ENCODE measurements at places on chromosomes 11 and 22.

- H3K27ac ChIP-seq: no peak overlapping the region
- H3K36me3 ChIP-seq: no peaks in the 10 kb centered on the region
- H3K4me1 ChIP-seq: no peaks in the 10 kb centered on the region
- H3K4me3 ChIP-seq: no peak overlapping the region
Observed at GRCh38 chr11:93623179-93623578, 38.3 kb upstream of the CEP295 start.

- no peaks in the 10 kb centered on the region for H3K4me1 ChIP-seq
- no peak overlapping the region for H3K4me3 ChIP-seq
- DNase-seq: no peak
- no peaks in the 10 kb centered on the region for H3K27me3 ChIP-seq
- no peaks in the 10 kb centered on the region for H3K36me3 ChIP-seq
Observed at GRCh38 chr11:14144934-14145333, 182.4 kb downstream of the SPON1 start.

- no peaks in the 10 kb centered on the region for H3K27me3 ChIP-seq
Observed at GRCh38 chr11:36383195-36383594, 87.1 kb downstream of the PRR5L start.

DNA sequence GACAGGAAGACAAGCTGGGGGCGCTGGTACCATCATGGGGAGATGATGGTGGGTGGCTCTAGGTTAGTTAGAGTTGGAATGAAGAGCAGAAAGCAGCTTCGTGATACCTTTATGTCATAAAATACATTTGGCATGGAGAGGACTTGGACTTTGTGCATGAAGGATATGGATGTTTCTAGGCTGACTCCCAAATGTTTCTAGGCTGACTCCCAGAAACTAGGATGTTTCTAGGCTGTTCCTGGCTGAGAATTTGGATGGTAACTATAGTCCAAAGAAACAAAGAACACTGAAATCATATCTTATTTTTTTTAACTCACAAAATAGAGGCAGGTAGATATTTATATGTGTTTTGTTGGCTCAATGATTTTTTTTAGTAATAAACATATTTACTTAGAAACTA, 89.4 kb upstream of the VPREB1 start:
- no peaks in the 10 kb centered on the region for H3K36me3 ChIP-seq
- no peak overlapping the region for H3K4me3 ChIP-seq
- H3K27ac ChIP-seq: no peak overlapping the region

GRCh38 chr11:76279646-76280045, 73.3 kb upstream of the WNT11 start:
- H3K27me3 ChIP-seq: no peaks in the 10 kb centered on the region
- no peak for DNase-seq
- H3K36me3 ChIP-seq: no peaks in the 10 kb centered on the region
- H3K4me1 ChIP-seq: no peaks in the 10 kb centered on the region
- H3K27ac ChIP-seq: no peak overlapping the region
- no peak overlapping the region for H3K4me3 ChIP-seq

DNA sequence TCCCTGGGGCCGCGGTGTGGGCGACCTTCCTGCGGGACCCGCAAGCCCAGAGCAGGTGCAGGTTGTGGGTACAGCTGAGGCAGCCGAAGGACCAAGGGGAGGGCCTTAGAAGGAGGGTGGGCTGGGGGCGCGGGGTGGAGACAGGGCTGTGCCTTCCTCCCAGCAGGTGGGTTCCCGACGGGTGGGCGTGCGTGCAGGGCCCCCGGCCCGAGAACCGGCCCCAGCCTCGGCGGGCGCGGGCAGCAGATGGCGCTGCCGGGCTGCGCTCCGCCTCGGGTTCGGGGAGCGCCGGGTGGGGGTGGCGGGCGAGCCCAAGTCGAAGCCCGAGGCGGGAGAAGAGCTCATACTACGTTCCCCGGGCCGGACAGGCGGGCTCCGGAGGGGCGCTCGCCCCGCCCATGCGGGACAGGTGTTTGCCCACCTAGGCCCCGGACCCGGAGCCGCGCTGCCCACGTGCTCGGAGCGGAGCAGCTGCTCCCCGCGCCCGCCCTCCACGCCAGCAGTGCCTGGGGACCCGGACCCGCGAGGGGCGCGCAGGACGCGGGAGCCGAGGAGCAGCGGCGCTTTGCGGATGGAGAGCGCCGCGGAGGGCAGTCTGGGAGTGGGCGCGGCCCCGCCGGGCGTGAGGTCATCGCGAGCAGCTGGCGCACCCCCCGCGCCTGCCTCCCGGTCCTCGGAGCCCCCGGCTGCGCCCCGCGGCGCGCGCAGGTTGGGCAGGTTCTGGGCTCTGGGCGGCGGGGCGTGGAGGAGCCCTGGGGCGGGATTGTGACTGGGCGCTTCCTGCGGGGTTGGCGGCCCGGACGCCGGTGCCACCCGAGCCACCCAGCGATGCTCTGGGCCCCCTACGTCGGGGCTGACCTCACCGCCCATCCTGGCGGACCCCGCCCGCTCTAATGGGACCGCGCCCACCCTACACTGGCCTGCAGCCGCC, 25.3 kb downstream of the DUSP8 start:
- peak overlapping the region; percentile 80 for H3K27ac ChIP-seq

GRCh38 chr11:70153133-70153727, 49.9 kb upstream of the FADD start:
- no peak overlapping the region for H3K27ac ChIP-seq
- H3K27me3 ChIP-seq: peaks cover 4% of the 10 kb centered on the region
- no peaks in the 10 kb centered on the region for H3K4me1 ChIP-seq
- no peaks in the 10 kb centered on the region for H3K36me3 ChIP-seq
- H3K4me3 ChIP-seq: no peak overlapping the region

DNA sequence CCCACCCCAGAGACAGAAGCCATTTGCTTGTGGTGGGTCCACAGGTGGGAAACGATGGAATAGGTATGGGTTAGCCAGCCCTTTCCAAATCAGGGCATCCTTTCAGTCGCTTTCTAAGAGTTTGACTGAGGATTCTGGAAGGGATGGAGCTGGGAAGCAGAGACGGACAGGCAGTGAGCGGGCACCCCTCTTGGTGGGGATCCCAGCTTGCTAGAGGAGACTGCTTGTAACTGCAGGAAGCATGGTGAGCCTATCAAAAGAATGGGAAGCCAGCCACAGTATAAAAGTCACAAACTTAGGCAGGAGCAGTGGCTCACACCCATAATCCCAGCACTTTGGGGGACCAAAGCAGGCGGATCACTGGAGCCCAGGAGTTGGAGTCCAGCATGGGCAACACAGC, 6.1 kb upstream of the PDGFB start:
- H3K4me1 ChIP-seq: peaks cover 39% of the 10 kb centered on the region
- no peak for DNase-seq
- no peaks in the 10 kb centered on the region for H3K36me3 ChIP-seq
- H3K27me3 ChIP-seq: no peaks in the 10 kb centered on the region
- H3K4me3 ChIP-seq: no peak overlapping the region
- H3K27ac ChIP-seq: no peak overlapping the region

- no peaks in the 10 kb centered on the region for H3K36me3 ChIP-seq
- H3K27me3 ChIP-seq: no peaks in the 10 kb centered on the region
- peaks cover 5% of the 10 kb centered on the region for H3K4me1 ChIP-seq
- no peak for DNase-seq
- no peak overlapping the region for H3K27ac ChIP-seq
Observed at GRCh38 chr11:26837154-26837553, 115.3 kb upstream of the SLC5A12 start.

- no peaks in the 10 kb centered on the region for H3K36me3 ChIP-seq
- H3K4me1 ChIP-seq: peaks cover 7% of the 10 kb centered on the region
- no peak overlapping the region for H3K27ac ChIP-seq
- no peak for DNase-seq
Observed at GRCh38 chr11:73965076-73965763, 14.4 kb downstream of the DNAJB13 start.

- peaks cover 41% of the 10 kb centered on the region for H3K36me3 ChIP-seq
- peaks cover 53% of the 10 kb centered on the region for H3K4me1 ChIP-seq
- no peaks in the 10 kb centered on the region for H3K27me3 ChIP-seq
- peak overlapping the region; percentile 28 for H3K27ac ChIP-seq
Observed at GRCh38 chr11:6635082-6635932, 16.1 kb upstream of the TPP1 start.

GRCh38 chr11:75851203-75851602, 36.2 kb downstream of the UVRAG start:
- peak overlapping the region; percentile 42 for H3K27ac ChIP-seq
- H3K27me3 ChIP-seq: no peaks in the 10 kb centered on the region
- no peak overlapping the region for H3K4me3 ChIP-seq
- DNase-seq: no peak
- H3K36me3 ChIP-seq: no peaks in the 10 kb centered on the region
- peaks cover 12% of the 10 kb centered on the region for H3K4me1 ChIP-seq

GRCh38 chr11:57049749-57050148, 61.0 kb downstream of the OR5AK2 start:
- no peaks in the 10 kb centered on the region for H3K4me1 ChIP-seq
- no peak for DNase-seq
- H3K27ac ChIP-seq: no peak overlapping the region
- no peaks in the 10 kb centered on the region for H3K27me3 ChIP-seq
- H3K4me3 ChIP-seq: no peak overlapping the region
- no peaks in the 10 kb centered on the region for H3K36me3 ChIP-seq

DNA sequence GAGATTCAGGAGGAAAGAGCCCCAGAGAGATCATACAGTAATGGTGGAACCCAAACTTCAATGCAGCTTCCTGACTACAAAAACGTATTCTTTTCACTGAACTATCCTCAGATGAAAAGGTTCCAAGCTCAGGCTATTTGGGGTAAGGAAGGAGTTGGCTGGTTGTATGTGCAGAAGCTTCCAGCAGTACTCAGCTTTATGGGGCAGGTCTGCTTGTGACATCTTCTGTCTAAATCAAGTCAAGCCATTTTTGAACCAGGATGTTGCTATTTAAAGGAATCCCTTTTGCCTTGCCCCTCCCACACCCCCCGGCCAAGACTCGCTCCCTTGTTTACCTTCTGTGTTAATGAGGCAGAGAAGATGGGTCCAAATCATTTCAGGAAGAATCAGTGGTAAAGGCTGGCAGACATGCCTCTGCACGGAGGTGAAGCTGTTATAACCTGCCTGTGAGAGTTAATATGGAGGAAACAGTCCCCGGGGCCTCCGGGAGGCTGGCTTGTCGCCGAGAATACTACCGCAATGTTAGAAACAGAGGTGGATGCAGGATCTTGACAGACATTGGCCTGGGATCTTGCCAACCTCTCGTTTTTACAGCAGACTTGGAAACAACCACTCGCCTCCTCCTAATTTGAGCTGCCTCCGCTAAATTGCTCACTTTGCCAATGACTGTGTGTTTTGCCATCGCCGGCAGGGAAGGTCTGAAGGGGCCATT, 45.4 kb downstream of the TIMP3 start:
- H3K36me3 ChIP-seq: peaks cover 34% of the 10 kb centered on the region
- H3K4me1 ChIP-seq: peaks cover 86% of the 10 kb centered on the region
- DNase-seq: peak; percentile 36
- no peak overlapping the region for H3K4me3 ChIP-seq
- H3K27me3 ChIP-seq: no peaks in the 10 kb centered on the region
- H3K27ac ChIP-seq: peak overlapping the region; percentile 72

Measured in heart left ventricle (tissue), 16 donors.